Effector memory CD8-positive, alpha-beta T cell (primary cell): ENCODE measurements at places on chromosomes 2 and 18.
A peak's percentile ranks its signal among the peaks of the same experiment; 100 is the strongest.

DNA sequence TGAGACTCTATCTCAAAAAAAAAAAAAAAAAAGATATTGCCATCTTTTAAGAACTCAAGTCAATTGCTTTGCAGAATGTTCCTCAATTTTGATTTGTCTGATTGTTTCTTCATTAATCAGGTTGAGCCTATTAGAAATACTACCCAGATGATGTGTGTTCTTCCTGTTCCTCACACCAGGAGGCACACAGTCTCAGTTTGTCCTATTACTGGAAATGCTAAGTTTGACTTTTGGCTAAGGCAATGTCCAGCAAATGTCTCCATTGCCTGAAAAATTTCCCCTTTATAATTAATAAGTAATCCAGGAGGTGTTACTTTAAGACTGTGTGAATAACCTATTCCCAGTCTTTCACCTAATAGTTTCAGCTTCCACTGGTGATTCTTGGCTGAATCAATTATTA, 28.4 kb downstream of the BOLA3 start:
- DNase-seq = no peak

GRCh38 chr18:24372279-24372872, 25.2 kb downstream of the OSBPL1A start:
- DNase-seq = no peak

DNA sequence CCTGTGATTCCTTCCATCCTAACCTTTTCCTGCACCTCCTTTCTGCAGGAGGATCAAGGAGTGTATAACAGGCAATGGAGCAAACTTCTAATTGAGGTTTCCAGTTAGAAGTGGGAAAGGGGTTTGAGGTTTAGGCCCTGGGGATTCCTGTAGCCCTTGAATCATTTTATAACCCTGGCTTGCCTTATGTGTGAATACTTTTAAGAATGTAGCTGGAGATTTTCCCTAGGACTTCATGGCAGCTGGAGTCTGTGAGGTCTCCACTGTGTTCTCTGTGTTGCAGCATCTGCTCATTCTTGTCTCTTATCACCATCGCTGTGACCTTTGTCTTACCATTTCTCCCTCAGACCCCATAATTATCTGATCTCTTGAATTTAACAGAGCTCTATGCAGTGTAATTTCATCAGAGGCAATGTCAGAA, 370.2 kb upstream of the SLC14A2 start:
- no peak for DNase-seq

DNA sequence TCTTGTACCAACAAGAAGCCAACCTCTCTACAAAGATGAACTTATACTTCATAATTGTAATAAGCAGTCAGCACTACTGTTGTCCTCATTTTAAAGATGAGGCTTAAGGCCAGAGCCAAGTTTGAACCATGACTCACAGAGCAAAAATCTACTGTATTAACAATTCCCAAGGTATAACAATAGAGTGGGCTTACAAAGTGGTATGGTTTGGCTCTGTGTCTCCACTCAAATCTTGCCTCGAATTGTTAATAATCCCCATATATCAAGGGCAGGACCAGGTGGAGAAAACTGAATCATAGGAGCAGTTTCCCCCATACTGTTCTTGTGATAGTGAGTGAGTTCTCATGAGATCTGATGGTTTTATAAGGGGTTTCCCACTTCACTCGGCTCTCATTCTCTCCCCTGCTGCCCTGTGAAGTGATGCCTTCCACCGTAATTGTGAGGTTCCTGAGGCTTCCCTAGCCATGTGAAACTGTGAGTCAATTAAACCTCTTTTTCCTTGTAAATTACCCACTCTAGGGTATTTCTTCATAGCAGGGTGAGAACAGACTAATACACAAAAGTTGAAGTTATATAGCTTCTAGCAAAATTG, 19.5 kb downstream of the MRPL44 start:
- no peak for DNase-seq

- DNase-seq = no peak
Observed at GRCh38 chr2:105396254-105397024, 2.4 kb downstream of the FHL2 start.

GRCh38 chr2:170818036-170818751, 1.5 kb downstream of the GAD1 start:
- DNase-seq = no peak

- no peak for DNase-seq
Observed at GRCh38 chr2:205270689-205271088, 411.6 kb upstream of the NRP2 start.

GRCh38 chr2:26575836-26576564, 65.2 kb downstream of the CIB4 start:
- DNase-seq = no peak

- DNase-seq = no peak
Observed at GRCh38 chr2:134823832-134824231, 14.6 kb upstream of the ACMSD start.

DNA sequence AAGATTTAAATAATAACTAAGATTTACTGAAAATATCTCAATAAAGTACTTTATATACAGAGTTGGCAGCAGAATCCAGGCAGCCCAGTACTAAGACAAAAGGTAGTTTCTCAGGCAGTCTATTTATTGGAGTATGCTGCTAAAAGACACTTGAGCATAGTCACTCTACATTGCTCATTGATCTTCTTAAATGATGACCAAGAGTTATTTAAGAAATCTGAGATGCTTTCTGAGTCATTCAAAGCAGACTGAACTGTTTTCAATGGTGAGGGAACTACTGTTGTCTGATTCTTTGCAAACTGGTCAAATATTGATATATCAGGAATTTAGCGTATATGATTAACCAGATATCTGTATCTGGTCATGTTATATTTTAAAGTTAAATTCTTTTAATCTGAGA, 133.6 kb downstream of the PHLPP1 start:
- no peak for DNase-seq

DNA sequence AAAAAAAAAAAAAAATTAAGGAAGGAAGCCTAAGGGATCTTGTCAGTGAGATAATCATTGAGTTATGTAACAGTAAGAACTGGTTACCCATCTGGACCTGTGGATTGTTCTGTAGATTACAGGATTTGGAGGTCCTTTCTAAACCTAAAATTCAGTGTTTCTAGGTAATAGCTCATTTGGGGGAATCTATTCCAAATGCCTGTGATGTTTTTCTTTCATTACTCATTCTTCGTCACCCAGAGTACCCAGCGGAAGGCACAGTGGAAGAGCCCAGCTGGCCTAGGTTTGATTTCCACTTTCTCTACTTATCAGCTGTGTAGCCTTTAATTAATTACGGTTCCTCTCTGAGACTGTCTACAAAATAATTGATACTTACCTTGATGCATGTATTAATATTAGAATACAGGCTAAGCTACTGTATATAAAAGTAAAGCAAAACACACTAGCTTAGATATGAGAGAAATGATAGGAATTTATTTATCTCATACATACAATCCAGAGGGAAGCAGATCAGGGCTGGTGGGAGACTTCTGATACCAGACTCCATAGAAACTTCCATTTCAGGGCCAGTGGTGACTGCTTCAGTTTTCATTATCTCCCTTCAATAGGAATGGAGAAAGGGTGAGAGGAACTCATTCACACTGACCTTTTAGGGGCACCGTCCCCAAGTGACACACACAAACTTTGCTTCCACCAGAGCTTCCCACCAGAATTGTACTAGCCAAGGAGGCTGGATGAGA, 115.8 kb upstream of the NOSTRIN start:
- DNase-seq = no peak

- DNase-seq = no peak
Observed at GRCh38 chr18:44536619-44537018, 144.1 kb upstream of the SETBP1 start.

- DNase-seq = no peak
Observed at GRCh38 chr2:219457784-219458369, 23.2 kb downstream of the SPEG start.

DNA sequence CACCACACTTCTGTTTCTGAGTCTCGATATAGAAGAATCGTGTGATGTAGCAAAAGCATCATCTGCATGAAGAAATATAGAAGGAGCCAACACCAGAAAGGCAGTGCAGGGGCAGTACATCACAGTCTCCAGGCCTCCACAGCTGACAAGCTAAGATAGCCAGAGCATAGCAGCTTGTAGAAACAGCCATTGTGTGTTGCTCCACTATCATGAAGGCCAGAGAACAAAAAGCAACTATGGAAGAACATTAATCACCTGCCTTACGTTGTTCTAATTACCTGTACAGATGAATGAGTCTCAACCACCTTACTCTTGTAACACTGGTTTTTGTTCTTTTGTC, 129.0 kb downstream of the RND3 start:
- DNase-seq = no peak

DNA sequence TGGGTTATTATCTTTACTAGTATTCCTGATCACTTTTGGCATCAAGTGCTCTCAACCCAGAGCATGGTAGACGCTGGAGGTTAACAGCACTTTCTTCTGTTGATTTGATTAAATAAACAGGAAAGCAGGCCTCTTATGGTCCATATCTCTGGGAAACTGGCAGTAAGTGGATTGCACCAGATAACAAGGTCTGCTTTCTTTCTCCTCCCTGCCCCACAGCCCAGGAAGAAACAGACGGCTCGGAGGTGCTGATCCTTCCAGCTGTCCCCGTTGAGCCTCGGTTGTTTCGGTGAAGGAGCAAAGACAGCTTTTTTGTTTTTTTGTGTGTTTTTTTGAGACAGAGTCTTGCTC, 100.8 kb upstream of the KCTD1 start:
- DNase-seq = no peak

DNA sequence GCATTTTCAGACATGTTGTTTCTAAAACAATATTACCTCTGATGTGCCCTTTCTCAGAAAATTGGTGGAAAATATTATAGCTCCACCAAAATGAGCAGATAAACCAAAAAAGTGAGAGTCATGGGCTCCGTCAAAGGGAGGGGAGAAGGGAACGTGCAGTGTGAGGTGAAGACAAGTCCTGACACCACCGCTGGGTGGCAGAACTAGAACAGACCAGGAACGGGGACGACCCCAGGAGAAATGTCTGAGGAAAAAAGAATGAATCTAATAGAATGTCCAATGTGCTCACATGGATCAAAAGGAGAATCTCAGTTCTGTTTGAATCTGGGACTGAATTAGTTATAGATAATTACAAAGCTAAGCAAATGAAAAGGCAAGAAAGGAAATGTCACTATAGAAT, 22.6 kb upstream of the BCL2 start:
- DNase-seq = peak; percentile 21

DNA sequence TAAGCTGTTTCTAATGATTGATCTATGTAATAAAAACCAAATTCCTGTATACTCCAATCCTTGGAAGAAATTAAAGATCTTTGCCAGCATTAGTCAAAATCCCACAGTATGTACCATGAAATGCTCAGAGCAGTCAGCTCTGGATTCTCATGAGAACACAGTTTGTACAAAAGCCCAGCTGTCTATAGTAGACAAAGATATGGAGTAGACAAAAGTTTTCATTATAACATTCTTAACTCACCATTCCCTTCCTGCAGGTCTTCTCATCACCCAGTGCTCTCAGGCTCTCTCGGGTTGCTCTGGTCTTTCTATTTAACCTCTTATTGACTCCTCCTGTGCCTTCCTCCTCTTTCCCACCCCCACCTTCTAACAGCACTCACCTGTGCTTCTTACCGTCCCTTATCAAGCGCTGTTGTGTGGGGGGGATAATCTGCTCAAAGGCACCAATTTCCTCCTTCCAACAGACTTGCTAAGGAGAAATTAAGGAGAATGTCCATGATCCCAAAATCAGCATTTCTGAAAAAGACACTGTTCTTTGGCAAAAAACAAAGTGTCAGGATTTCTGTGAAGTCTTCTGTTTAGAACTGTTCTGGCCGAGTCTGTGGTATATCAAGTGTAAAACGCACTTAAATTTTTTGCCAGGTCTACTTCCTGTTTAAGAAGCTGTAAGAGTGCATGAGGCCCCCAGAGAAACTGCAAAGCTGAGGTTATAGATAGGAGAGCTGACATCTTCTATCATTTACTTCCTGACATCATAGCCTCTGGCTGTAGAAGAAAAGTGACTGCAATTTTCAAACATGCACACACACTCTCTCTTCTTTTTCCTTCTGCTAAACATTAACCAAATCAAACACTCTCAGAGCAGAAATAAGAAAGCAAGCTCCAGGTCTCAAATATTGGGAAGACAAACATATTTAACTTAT, 144.1 kb downstream of the EVA1A start:
- no peak for DNase-seq

GRCh38 chr2:239035997-239036731, 188.3 kb downstream of the TWIST2 start:
- no peak for DNase-seq

DNA sequence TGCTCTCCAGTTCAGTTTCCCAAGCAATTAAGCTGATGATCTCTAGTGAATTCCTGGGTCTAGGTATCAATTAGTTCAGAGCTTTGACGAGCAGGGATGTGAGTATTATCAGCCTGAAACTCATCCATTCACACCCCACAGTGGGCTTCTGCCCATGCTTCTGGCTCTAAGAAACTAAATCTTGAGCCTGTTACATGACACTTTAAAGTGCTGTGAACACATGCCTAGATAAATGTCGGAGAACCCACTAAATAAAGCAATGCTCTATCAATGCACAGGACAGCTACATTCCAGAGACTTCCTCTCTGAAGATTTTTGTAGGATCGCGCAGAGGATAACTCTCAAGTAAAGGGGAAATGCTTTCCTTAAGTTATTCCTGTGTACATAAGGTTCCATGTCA, 356.5 kb upstream of the TNP1 start:
- no peak for DNase-seq

DNA sequence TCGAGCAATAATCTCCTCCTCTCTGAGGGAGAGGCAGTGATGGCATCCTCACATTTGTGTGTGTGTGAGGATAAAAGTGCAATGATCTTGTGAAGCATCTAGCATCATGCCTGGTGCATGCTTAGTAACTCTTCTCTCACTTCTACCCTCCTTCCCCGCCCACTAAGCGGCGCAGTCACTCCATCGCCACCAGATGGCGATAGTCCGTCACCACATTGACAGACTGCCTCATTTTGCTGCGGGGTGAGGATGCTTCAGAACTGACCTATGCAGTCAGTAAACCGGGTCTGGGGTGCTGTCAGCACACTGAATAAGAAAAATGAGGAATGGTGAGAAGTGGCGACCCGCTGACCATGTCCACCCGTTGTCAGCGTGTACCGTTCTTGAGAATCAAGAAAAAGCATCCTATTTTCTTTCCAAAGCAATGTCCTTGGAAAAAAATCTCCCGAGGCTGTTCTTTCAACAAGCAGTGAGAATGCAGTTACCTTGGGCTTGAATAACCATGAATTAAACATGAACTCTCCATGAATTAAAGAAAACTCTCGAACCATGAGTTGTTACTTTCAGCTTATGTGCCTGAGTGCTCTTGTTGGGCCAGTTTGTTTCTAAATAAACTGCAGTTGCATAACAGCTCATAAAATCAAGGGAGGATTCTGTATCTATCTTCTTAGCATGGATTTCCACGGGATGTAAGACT, 37.3 kb upstream of the TMEM177 start:
- DNase-seq = peak; percentile 66

- no peak for DNase-seq
Observed at GRCh38 chr18:74310411-74310810, 5.2 kb upstream of the C18orf63 start.
